ENCODE measurements at places on chromosomes 16 and 17. TPM values are rescaled to one million over a fixed set of nuclear protein-coding genes. Genes with fewer than 3 reads are reported as not detected.

DNA sequence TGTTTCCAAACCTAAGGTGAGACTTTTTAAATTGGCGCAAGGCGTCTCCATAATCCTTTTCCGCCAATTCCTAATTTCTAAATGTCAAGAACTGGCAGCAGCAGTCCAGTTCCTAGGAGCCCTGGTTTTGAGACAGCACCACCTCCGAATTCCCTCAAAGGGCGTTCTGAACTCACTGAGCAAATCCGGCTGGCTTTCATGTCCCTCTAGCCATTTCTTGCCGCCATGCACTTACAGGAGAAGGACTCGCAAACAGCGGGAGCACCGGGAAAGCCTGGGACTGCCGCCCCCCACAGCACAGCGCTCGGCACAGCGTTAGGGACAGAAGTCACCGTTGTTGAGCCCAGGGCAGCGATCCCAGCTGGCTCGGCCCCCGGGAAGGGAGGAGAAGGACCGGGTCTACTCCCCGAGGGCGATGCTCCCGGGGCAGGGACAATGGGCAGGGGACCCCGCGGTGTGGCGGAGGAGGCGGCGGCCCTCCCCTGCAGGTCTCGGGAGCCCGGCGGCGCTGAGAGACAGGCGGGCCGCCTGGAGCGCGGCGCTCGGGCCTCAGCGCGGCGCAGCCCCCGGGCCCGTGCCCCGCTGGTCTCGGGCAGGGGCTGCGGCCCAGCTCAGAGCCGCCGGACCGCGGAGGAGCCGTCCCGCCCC, 545 bp downstream of the ARHGAP17 start:
- DNase-seq = peak; percentile 80

- no peak for DNase-seq
Measured at GRCh38 chr17:1865252-1866037, 35.6 kb downstream of the RPA1 start.

DNA sequence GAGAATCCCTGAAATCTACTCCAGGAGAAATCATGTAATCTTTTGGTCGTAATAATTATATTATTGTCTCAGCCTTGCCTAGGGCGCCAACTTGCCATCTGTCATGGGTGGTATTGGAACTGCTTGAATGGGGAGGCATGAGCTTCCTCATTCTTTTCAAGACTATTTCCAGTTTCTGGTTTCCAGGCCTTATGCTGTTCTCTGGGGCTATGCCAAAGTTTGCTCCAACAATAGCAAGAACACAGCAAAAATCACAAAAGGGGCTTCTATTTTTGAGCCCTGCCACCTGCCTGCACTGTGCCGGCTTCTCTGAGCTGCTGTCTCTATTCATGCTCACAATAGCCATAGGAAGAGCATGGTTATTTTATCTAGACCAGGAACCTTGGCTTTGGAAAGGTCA, 111.7 kb downstream of the SPECC1 start:
- DNase-seq = no peak

DNA sequence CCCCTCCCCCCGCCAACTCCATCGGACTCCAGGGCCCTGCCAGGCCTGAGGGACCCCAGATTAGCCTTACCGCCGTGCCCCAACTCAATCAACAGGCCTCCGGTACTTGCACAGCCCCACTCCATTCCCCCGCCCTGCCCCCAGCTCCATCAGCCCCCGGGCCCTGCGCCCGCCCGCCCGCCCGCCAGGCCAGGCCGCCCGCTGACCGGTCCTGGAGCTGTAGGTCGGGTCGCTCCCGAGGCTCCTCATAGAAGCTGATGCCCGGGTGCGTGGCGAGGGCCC, 308 bp downstream of the GTF3C1 start:
- DNase-seq = no peak

- no peak for DNase-seq
Measured at GRCh38 chr17:65824901-65825300, 263.5 kb upstream of the AXIN2 start.

DNA sequence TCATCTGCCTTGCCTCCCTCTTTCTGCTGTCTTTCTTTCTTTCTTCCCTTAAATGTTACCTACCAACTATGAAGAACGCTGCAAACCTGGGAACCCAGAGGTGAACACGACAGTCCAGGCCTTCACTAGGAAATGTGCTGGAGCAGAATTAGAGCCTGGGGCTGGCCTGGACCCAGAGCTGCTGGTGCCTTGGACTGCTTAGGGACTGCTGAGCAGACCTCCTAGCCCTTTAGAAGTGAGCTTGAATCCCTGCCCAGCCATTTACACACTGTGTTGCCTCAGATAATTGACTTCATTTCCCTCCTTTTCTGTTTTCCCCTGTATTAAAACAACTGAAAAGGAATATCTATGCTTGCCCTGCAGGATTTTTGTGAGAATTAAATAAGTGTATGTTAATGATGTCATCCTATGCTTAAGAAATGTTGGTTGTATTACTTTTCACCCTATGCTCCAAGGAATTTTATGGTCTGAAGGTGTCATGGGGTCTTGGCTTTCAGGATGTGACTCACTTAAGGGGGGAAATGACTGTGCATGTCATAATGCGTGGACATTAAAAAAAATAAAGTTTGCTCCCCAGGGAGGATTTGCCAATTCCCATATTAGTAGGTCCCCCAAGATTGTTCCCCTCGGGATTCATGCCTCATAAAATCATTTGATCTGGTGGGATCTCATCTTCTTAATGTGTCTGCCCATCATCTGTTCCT, 11.5 kb downstream of the CDH13 start:
- DNase-seq = no peak

- no peak for DNase-seq
Measured at GRCh38 chr17:37570527-37571093, 38.6 kb downstream of the SYNRG start.

Gene CPHXL2
- not detected for polyA plus RNA-seq

Gene TGFB1I1
- 33.2 TPM for polyA plus RNA-seq

Gene CARD14
- 0.05 TPM for polyA plus RNA-seq

Gene ZACN
- polyA plus RNA-seq = 1.5 TPM

Measured in right cardiac atrium (tissue), 5 donors.